Erythroblast (primary cell): ENCODE measurements at places on chromosomes 1 and 21.

GRCh38 chr21:25878344-25878743, 143.6 kb downstream of the GABPA start:
- no peak for DNase-seq

DNA sequence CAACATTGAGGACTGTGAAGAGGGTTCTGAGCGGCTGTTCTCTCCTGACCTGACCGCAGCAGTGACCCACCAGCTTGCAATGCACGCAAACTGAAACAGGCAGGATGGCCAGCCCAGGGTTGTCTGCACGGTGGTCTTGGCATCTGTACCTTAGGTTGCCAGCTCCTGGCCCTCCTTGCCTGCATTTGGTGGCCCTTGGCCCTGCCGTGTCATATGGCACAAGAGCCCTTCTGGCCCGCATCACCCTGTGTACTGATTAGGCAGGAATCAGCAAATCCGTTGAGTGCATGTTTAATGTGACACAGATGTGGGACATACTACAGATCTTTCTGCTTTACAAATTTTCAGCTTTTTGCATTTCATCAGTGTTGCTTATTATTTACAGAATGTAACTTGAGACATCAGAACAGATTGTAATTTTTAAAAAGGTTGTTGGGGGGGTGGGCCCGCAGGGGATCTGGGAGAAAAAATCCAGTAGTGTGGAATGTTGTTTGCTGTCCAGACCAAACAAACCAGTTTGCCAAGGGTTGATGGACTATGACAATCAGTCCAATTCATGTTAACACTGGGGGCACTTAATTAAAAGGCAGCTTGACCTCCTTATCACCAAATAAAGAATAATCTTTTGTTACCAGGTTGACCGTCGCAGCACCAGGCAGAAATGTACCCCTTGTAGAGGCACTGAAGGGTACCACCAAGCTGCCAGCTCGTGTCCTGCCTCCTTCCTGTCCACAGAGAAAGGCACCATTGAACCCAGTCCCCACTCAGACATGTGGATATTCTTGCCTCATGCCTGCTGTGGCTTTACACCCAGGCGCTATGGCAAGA, 132.6 kb downstream of the DHRS3 start:
- DNase-seq: no peak

DNA sequence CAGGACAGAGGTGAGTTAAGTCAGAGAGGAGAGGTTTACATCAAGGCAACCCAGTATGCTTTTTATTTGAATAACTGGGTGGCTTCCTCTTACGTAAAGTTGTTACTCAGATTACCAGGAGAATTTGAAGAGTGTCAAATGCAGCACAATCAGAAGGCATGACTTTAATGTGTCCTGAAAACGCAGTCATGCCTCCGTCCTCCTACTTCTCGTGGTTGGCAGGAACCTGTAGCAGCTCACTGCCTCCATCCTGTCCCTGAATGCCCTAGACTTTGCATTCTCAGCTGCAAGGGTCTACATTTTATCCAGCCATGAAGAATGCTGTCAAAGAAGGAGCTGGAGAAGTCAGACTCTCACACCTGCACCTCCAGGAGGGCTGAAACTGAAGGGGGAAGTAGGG, 66.7 kb downstream of the MIS18A start:
- no peak for DNase-seq

- DNase-seq: no peak
These were observed 256.9 kb downstream of the PTBP2 start for GRCh38 chr1:96978444-96978843.

GRCh38 chr1:154624746-154625643, 17.0 kb upstream of the ADAR start:
- DNase-seq: no peak

GRCh38 chr1:156164125-156164831, 10.9 kb downstream of the SEMA4A start:
- DNase-seq: no peak

- no peak for DNase-seq
These were observed 43.8 kb upstream of the PRRX1 start for GRCh38 chr1:170620164-170620563.

DNA sequence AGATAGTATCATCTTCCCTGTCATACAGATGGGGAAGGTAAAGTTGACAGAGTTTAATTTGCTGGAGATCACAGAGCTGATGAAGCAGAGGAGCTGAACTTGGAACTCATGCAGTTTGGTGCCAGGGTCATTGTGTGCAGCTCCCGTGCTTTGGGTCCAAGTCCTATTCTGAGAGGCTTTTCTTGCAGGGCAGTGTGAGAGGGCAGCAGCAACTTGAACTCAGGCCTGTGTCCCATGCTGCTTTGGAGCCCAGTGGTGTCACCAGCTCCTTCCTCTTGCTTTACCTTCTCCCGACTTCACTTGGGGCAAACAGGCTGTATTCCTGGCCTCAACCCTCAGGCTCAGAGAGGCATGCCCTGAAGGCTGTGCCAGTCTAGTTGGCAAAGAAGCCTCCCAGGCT, 24.7 kb downstream of the INAVA start:
- DNase-seq: no peak

- DNase-seq: no peak
These were observed 119.5 kb upstream of the CSF3R start for GRCh38 chr1:36602184-36602583.

- peak; percentile 5 for DNase-seq
These were observed 61.4 kb upstream of the DIRAS3 start for GRCh38 chr1:68111519-68112436.

DNA sequence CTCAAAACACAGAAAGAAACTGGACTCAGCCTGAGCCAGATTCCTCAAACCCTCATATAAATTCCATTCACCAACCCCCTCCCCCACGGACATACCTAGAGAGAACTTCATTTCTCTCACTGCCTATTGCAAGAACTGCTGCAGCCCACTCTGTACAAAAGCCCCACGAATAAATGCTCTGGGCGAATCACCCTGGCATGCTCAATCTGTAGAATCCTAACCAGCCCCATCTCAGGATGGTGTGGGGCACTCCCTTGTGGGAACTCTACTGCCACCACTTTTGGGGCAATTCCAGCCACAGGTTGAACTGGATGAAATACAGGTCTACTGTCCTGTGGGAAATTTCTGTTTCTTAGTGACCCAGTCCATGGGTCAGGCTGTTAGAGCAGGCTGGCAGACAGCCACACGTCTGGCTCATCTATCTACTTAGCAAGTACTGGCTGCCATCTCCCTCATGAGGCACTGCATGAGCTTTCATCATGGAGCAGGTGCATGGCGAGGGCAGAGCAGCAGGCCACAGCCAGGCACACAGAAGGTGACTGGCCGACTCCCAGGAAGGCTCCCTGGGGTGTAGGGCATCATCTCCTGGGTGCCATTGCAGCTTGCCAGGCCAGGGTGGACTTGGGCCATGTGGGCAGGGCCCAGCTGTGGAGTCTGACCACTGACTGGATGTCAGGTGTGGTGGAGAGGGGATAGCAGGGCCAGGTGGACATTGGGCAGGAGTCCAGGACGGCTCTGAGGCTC, 1.6 kb upstream of the C1orf35 start:
- DNase-seq: no peak

DNA sequence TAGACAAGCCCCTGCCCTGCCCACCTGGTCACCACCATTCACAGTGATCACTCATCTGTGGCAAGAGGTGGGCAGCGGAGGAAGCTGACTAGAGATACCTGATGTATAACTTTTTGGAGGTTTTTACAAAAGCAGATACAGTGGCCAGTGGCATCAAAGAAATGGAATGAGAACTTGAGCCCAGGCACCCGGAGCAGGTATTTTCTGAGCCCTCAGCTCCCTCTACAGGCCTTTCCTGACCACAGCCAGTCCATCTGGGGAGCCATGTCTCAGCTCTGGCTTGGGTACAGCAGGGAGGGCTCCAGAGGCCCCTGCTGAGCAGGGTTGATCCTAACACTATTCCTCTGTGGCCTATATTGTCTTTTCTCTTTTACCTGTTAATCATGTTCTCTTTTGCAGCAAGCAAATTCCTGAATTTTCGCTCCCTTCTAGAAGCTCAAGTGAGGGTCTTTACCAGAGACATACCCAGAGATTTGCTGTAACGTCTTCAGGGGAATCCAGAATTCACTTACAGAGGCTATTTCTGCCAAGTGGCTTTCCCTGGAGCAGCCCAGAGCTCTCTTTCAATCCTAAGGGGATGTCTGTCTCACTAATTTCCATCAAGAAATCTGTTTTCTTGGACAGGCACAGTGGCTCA, 27.3 kb downstream of the GPR157 start:
- peak; percentile 20 for DNase-seq

- no peak for DNase-seq
These were observed 82.8 kb downstream of the PLPPR5 start for GRCh38 chr1:98921817-98922216.

DNA sequence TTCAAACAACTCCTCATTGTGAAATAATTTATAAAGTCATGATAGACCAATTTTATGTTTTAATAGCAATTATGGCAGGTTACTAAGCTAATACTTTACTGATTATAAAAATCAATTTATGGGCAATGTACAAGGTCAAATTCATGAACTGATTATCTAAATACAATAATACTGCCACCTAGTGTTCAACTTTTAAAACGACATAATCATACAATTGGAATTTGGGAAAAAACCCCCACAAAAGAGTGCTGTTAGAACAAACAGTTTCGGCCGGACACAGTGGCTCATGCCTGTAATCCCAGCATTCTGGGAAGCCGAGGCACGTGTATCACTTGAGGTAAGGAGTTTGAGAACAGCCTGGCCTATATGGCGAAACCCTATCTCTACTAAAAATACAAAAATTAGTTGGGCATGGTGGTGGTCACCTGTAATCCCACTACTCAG, 14.0 kb downstream of the GTF2B start:
- peak; percentile 55 for DNase-seq

- DNase-seq: no peak
These were observed 232.3 kb downstream of the GRIK3 start for GRCh38 chr1:36802018-36802417.

GRCh38 chr1:166489356-166489669, 322.5 kb upstream of the FAM78B start:
- DNase-seq: no peak

- no peak for DNase-seq
These were observed 4.3 kb upstream of the MFAP2 start for GRCh38 chr1:16984717-16985116.

- no peak for DNase-seq
These were observed 105.7 kb upstream of the PLPPR5 start for GRCh38 chr1:99110140-99111041.

GRCh38 chr1:194534784-194535183, 1348.4 kb upstream of the B3GALT2 start:
- DNase-seq: no peak

DNA sequence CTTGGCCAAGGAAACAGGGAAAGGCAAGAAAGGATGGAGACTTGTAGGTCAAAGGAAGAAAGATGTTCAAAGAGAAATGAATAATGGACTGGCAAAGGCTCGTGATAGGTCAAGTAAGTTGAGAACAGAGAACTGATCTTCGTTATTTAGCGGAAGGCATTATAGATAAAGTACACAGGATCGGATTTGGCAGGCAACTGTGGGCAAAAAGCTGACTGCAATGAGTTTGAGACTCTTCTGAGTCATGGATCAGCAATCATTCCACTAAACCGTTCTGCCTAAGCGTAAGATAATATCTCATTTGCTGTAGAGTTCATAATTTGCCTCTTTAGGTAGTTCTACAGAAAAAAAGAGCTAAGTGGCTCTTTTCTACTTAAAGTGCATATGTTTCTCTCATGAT, 34.1 kb downstream of the KRTAP21-3 start:
- DNase-seq: no peak

DNA sequence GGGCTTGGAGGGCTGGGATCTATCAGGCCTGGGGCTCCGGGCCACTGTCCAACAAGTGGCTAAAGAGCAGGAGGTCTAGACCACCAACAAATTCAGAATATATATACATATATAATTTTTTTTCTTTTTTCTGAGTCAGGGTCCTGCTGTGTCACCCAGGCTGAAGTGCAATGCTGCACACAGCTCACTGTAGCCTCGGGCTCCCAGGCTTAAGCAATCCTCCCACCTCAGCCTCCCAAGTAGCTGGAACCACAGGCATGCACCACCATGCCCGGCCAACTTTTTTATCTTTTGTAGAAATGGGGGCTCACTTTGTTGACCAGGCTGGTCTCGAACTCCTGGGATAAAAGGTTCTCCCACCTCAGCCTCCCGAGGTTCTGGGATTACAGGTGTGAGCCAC, 6.8 kb upstream of the LAPTM5 start:
- DNase-seq: no peak

DNA sequence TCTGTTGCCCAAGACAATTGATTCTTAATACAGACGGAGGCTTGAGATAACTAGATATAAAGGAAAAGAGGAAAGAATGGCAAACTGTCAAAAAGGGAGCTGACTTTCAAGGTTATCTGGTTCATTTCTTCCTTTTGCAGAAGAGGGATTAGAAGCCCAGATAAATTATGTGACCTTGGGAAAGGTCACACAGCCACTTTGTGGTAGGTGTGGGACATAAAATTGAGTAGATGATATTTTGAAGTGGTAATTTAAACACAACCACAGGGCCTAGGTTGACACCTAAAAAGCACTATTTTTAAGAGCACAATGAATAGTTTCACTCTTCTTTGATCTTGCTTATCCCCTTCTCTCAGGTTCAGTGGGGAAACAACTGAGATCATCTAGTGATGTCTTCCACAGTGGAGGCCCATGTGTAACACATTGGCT, 16.9 kb upstream of the KIAA0040 start:
- peak; percentile 44 for DNase-seq

- no peak for DNase-seq
These were observed 155.8 kb downstream of the TRIM33 start for GRCh38 chr1:114355240-114355639.

- DNase-seq: no peak
These were observed 62.5 kb upstream of the DNAH14 start for GRCh38 chr1:224866940-224867339.

- peak; percentile 10 for DNase-seq
These were observed 9.9 kb upstream of the ETV3 start for GRCh38 chr1:157147906-157148700.

- peak; percentile 50 for DNase-seq
These were observed 1.6 kb downstream of the NSUN4 start for GRCh38 chr1:46342084-46342656.

DNA sequence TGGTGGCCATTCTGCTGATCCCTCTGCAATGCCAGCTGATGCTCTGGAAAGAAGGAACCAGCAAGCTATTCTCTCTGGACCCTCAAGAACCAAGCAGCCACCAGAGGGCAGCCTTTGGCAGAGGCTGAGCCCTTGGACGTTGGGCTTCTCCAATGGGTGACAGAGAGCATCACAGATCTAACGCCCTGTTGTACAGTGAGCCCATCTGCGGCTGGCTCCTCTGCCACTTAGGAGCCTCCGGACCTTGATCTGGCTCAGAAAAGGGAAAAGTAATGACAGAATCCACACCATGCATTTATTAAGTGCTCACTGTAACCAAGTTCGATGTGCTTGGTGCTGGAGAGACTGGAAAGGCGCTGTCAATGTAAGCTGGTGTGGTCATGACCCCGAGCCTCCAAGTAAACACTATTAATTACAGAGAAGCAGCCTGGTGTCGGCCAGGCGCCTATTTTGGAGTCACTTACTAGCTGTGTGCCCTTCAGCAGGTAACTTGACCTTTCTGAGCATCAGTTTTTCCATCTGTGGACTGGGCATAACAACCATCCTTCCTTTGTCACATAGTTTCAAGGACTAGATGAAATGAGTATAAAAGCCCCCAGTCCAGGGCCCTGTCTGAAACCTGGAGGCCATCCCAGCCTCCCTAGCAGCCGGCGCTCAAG, 34.9 kb downstream of the ECE1 start:
- peak; percentile 90 for DNase-seq
